ENCODE measurements at places on chromosomes 16 and 17.
A peak's percentile ranks its signal among the peaks of the same experiment; 100 is the strongest.

- DNase-seq = no peak
Observed at GRCh38 chr17:69326377-69327059, 415 bp downstream of the ABCA5 start.

DNA sequence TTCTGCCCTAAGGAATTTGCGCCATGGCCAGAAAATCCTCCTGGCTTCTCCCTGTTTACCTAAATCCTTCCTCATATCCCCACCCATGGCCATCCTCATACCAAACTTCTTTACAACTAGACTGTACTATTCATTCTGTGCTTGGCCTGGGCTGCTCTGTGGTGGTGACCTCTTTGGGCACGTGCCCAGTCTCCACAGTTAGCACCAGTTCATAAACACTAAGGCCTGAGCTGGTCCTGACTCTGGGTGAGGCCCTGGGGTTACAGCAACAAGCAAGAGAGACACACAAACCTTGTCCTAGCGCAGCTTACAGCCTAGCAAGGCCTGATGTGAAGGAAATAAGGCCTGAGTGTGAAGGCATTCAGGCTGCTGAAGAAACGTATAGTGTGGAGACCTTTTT lies 3.1 kb upstream of the ATXN7L3 start:
- DNase-seq = no peak

GRCh38 chr17:63911657-63912100 lies 621 bp upstream of the CSHL1 start:
- DNase-seq = peak; percentile 67

DNA sequence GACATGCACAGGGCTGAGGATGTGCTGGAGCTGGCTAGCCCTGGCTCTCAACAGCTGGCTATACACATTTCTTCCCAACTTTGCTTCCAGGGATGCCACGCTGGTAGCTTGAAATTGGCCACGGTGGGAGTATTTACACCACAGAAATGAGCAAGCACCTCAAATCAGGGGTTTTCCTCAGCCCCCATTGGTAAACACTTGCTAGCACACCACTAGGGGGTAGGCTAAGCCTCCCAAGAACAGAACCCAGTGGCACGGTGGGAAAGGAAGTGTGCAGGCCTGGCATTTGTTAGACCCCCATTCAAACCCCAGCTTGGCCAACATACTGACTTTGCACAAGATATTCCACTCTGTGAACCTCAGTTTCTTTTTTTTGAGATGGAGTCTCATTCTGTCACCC lies 12.9 kb downstream of the DRC3 start:
- DNase-seq = no peak
